Retinal pigment epithelial cell (primary cell): ENCODE measurements at places on chromosomes 4 and X.

GRCh38 chr4:139665690-139666529, at the start of gene MGST2:
MGST2 (plus strand) TSS chr4:139665819; CDS start chr4:139666020, 201 bp downstream.
- DNase-seq = peak; percentile 52

GRCh38 chr4:37927434-37927833, 32.8 kb upstream of the PTTG2 start:
- DNase-seq = no peak

DNA sequence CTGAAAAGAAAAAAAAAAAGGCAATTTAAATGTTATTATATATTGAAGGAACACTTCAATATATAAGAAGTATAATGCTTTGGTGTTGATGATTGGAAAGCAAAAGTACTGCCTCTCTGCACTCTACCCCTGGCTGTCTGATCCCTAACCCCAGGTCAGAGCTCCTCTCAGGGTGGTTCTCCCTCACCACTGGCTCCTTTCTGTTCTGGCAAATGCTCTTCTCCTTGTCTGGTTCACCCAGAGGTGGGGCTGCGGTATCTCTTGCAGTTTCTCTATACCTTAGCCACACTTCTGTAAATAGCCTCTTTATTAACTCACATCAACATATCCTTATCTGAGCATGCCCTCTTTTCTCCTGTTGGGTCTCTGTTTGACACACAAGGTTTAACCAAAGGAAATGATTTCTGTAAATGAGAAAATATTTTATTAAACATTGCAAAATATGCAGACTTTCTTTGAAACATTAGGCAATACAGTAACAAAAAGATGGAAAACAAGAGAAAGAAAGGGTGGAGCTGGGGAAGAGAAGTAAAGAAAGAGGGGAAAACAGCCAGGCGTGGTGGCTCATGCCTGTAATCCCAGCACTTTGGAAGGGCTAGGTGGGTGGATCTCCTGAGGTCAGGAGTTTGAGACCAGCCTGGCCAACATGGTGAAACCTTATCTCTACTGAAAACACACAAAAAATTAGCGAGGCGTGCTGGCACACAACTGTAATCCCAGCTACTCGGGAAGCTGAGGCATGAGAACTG, 45.7 kb downstream of the ING2 start:
- DNase-seq = no peak

- no peak for DNase-seq
These were observed 176.9 kb downstream of the ZIC3 start for GRCh38 chrX:137742846-137743245.

- peak; percentile 43 for DNase-seq
These were observed 12.2 kb downstream of the ARHGEF6 start for GRCh38 chrX:136768469-136769084.

DNA sequence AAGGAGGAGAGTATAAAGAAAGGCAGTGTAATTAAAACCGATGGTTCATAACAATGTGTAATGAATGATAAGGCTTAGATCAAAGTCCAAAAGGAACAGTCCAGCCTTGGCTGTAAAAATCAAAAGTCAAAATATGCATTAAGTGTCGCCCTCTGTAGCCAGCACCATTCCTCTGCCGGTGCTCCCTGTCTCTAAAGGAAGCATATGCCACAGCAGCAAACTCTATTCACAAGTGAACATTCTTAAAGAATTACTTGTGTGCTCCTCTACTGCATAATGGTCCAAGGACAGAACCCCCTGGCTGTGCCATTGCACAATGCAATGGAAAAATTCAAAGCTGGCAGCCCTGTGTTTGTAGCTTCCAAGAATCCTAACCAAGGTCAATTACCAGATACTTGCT, 16.3 kb upstream of the MBNL3 start:
- no peak for DNase-seq

DNA sequence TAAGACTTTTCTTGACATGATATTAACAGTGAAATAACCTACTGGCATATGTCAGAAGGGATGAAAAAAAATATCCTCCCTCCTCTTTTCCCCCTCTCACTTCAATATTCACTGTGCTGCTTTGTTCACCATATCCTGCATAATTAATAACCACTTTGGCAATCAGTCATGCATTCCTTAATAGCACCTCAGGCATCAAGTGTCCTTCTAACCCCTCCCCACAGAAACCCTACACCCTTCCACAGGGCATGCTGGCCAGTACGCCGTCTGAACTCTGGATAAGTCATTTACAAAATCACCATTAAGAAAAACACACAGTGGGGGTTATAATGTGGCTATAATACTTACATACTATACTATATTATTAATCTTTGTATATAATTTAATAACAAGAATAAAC, 165.9 kb downstream of the PDGFC start:
- DNase-seq = no peak

DNA sequence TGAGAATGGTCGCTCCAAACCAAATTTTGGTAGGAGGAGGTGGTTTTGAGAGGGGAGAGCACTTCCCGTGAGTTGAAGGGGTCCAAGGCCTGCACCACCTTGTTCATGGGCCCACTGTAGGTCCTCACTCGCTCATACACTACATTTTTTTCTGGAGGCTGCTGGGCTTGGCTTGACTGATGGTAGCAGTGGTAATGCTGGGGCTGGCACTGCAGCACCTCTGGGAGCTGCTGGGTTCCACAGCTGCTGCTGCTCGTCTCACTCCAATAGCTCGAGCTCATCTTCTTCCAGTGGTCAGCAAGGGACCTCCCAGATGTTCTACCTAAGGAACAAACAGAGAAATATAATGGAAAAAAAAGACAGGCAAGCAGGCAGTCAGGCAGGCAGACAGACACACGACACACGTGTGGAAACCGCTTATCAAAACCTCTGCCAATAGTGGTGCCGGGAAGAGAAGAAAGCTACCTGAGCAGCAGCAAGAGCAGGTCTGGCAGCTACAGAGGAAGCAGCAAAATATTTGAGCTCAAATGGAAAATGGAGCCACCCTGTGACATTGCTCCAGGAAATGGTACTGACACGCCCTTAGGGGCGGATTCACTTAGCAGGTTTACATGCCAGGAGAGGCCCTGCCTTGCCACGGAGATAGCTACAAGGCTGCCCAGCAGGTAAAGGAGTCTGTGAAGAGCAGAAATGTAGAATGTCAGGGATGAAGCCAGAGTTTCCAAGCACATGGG, at the start of gene POF1B:
TSS of gene POF1B (minus strand) at position 492 of the 734 bp plus-strand sequence. CDS start at position 281, 211 bp downstream.
- DNase-seq = no peak

- peak; percentile 7 for DNase-seq
These were observed 159.4 kb downstream of the ANTXR2 start for GRCh38 chr4:79913581-79913980.

DNA sequence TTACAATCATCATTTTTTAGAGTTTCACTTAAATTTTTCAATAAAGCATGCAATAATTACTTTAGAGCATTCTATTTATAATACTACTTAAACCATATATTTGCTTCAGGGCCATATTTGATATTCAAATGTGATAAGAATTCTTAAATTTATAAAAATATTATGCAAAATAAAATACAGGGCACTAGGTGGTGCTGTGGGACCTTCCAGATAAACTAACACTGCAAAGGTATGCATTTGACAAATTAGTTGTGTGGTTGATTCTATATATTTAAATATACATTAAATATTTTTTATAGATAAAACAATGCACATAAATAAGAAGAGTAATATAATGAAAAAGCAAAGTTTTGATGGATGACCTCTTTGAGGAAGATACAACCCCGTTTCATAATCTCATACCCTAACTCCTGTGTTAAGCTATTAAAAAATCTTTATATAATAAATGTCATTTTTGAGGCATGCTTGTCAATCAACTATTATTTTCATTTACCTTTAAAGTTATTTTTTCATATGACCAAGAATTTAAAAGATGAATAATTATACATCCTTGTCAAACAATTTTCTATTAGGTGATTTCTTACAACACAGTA, 128.4 kb downstream of the REELD1 start:
- no peak for DNase-seq

- DNase-seq = no peak
These were observed 37.2 kb upstream of the PTPN13 start for GRCh38 chr4:86556791-86557415.
